ENCODE measurements at places on chromosomes 12 and 14.

- peak; percentile 54 for DNase-seq
These were observed 19.3 kb downstream of the ZC2HC1C start for GRCh38 chr14:75088566-75089373.

DNA sequence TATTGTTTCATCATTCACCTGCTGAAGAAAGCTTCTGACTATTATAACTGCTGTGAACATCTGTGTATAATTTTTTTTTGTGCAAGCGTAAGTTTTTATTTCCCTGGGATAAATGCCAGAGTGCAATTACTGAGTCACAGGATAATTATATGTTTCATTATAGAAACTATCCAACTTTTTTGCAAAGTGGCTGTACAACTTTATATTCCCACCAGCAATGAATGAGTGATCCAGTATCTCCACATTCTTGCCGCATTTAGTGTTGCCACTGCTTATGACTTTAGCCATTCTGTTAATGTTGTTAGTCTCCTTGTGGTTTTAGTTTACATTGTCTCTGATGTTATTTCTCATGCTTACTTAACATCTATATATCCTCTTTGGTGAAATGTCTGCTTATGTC is 88.1 kb upstream of the CCDC175 start:
- DNase-seq, result no peak

DNA sequence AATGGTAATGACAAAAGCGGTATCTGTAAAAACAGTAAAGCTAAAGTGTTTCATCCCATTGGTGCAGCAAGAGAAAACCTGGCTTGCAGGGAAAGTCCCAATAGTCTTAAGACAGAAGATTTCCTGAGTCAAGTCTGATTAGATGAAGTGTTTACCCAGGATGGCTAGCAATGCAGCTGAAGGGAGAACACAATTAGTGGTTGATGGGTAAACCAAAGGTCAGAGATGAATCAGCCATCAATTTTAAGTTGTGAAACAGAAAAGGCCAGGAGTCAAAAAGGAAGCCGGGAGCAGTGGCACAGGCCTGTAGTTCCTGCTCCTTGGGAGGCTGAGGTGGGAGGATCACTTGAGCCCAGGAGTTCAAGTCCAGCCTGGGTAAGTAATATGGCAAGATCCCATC is 52.6 kb downstream of the SEC23A start:
- no peak for DNase-seq

GRCh38 chr14:31307618-31308017 is 100.0 kb upstream of the HECTD1 start:
- DNase-seq, result no peak

- DNase-seq, result no peak
These were observed 674.3 kb upstream of the MDGA2 start for GRCh38 chr14:48349689-48350088.

DNA sequence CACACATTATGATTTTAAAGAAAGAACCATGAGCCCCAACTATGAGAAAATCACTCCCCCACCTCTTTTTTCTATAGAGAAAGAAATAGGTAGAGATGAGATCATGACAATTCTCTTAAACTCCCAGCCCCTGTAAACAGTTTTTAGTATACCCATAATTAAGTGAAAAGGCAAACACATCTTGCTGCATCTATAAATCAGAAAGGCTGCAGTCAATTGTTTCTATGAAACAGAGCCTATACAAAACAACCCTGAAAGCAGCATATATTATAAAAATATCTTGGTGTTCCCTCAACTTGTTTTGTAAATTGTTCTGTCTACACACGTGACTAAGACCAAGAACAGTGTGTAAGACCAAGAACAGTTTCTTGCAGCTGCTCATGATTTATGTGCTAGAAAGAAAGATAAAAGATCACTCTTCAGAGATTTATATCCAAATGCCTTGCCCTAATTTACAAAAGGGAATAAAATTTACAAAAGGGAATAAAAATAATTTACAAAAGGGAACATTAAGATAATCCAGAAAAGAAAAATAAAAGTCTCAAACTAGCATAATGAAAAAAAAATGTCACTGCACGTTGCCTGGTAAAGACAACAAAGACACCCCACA is 4.8 kb downstream of the KITLG start:
- no peak for DNase-seq

- no peak for DNase-seq
These were observed 100.3 kb upstream of the NCOR2 start for GRCh38 chr12:124667506-124668326.

GRCh38 chr12:6603095-6603567 is 4.0 kb downstream of the CHD4 start:
- DNase-seq, result no peak

- DNase-seq, result no peak
These were observed 54.7 kb downstream of the DDX51 start for GRCh38 chr12:132089407-132089910.

GRCh38 chr12:42854208-42854607 is 264.7 kb upstream of the PRICKLE1 start:
- DNase-seq, result no peak

GRCh38 chr12:124411281-124411878 is 116.5 kb downstream of the RFLNA start:
- DNase-seq, result no peak

- no peak for DNase-seq
These were observed 117.2 kb upstream of the DNM1L start for GRCh38 chr12:32561931-32562341.

DNA sequence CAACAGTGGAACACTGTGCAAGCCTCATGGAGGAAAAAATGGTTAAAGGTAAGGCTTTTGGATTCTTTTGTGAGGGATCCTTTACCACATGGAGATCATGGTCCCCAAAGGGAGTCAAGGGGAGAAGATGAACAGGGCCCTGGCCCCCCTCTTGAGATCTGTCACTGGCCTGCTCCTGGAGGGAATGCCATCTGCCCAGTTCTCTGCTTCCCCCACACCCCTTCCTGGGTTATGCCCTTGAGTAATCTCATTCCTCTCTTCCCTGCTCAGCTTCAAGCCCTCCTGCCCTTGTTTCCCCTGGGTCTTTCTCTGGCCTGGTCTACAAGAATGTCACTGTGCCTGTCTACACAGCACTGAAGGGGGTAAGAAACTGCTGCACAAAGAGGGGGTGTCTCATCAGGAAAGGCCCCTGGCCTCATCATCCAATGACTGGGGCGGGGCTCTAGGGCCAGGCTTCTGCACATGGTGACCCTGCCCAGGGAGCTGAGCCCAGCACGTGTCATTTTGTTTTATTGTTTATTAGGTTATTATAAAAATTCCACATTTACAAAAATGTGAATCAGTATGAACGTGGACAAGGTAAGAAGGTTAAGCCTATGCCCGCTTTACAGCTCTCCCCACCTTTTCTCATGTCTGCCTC is 30.3 kb downstream of the PIGH start:
- no peak for DNase-seq

DNA sequence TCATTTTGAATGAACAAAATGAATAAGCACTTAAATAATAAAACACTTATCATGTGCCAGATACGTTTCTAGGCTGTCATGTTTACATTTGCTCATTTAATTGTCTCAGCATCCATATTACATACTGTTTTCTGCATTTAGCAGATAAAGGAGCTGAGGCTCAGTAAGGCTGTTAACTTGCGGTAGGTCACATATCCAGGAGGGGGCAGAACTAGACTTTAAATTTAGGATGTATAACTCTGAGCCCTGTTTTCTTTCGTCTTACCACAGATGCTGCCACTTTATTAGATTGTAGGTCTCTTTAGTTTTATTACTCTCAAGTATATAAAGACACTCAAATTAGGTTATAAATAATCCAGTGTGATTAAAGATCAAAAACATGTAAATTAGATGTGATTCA is 17.7 kb downstream of the IRAK4 start:
- DNase-seq, result peak; percentile 77

DNA sequence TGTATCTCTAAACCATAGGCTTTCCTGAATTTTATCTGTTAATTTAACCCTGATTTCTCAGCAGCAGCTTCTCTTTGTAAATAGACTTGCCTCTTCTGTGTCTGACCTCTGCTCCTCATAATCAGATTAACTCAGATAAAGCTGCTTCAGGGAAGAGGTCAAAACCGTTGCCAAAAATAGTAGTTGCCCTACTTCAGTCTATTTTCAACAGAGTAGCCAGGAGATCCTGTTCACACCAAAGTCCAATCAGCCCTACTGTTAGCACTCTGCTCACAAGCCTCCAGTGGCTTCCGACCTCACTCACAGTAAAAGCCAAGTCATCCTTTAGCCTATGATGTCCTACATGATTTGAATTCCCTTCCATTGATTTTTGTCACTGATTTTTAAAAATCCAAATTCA is 258.4 kb downstream of the PPFIA2 start:
- no peak for DNase-seq

DNA sequence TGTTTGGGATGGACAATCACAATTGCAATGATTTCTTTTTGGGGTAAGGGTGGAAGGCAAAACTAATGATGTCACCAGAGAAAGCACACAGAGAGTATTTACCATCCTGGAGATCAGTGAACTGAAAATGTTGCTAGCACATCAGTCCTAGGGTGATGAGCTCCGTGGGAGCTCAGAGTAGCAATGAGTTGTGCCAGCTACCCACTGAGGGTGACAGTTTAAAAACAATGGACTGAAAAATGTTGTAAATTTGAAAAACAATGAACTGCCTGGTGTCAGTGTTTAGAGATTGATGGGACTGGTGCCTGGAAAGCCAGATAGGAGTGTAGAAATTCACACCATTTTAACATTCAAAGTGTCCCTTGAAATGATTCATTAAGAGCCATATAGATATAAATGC is 198.5 kb downstream of the ATP23 start:
- no peak for DNase-seq

- DNase-seq, result no peak
These were observed 35.8 kb downstream of the AKAP6 start for GRCh38 chr14:32364941-32365340.

DNA sequence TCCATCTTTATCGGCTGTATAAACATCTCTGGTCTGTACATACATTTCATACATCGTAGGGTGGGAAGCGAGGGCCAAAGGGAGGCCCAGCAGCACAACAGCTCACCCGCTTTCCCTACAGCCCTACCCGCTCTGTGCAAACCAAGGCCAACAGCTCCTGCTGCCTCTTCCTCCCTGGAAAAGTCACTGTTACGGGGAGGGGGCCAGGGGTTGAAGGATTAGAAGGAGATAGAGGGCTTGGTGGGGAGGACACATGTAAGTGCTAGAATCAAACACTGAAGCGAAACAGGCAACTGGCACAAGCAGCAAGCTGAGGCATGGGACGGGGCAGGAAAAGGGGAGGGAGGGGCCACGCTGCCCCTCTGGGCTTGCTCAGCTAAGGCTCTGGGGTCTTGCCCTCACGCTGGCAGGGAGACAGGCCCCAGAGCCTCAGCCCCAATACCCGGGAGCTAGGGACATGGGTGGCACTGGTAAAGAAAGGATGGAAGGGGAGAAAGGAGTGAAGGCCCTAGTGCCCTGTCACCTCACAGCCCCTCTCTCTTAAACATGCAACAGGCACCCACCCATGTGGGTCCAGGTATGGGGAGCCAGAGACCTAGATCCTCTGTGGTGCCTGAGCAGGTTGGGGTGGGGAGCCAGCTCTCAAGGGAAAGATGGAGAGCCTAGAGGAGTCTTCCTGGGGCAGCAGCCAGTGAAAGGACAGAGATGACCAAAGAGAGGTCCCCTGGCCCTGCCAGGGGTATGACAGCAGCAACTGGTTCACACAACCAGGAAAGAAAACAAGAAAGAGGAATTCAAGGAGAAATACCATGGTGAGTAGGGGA is 14.4 kb downstream of the SPRYD3 start:
- no peak for DNase-seq

DNA sequence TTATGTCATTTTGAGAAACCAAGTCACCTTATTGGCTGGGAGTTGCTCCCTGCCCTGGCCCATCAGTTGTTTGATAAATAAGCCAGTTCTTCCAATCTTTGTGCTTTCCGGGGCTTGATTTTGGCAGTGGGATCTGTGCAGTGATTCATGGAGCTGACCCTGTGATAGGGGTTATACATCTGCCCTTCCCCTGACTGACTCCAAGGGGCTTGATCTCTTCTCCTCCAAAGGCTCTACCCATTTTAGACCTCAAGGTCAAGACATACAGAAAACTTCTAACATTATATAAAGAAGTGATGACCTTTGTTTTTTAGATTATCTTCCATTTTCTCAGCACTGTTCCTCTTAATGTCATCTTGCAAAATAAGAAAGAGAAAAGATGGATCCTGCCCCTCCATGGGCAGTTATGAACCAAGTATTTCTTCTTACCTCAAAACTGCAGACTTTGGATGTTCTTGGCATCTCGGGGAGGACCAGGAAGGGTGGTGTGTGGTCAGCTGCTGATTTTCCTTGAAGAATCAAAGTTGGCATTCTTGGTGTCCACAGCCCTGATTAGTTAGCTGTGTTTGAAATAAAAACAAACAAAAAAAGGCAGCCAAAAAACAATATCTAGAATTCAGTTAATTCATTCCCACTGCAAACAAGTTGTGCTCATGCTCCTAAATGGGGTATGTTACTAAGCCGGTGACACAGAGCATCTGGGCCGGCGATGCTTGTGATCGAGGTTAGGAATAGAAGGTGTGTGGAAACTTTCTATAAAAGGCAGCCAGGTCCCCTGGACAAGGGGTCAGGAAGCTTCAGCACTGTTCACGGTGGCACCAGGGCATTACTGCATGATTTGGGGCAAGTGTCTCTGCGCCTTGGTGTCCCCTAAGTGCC is 120.2 kb downstream of the SAMD4A start:
- no peak for DNase-seq

GRCh38 chr14:44914849-44915248 is 46.9 kb downstream of the KLHL28 start:
- no peak for DNase-seq

DNA sequence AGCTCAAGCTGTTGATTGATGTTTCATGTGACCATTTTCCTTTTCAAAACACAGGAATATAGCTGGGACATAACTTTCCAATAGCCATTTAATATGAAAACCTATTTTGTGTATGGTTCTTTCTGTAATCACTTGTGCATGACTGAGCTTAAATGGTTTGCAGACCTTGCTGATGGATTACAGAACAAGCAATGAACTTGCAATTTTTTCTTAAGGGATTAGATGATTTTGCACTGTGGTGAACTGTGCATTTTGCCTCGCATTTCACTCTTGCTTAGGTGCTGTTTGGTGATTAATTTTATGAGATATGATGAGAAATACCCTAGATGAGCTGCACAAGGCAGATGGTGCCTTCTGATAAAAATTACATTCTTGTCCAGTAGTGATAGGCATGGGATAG is 419.0 kb upstream of the FBXO33 start:
- no peak for DNase-seq

- DNase-seq, result no peak
These were observed 80.1 kb downstream of the IRF2BPL start for GRCh38 chr14:76948213-76948947.

DNA sequence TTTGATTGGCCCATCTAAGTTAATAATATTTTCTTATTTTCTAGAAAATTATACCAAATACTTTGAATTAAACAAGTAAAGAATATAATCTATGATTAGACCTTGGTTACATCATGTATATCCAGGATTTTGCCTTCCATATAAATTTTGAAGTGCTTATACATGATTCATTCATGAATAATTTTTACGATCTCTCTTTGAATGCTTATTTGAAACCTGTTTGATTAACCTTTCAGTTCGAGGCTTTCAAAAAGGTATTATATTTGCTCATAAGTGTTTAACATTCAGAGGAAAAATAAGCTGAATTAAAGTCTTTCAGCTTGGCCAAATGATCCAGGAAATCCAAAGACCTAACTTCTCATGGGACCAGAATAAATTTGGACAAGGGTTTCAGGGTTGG is 495.2 kb upstream of the GARIN6 start:
- no peak for DNase-seq

GRCh38 chr14:38882533-38882932 is 220.5 kb downstream of the SEC23A start:
- no peak for DNase-seq

- no peak for DNase-seq
These were observed 8.2 kb downstream of the HIP1R start for GRCh38 chr12:122843455-122843854.
